ENCODE measurements at places on chromosomes 7 and 10.

GRCh38 chr7:11831736-11832495, at the start of gene THSD7A:
THSD7A (minus strand) TSS chr7:11832198; CDS start chr7:11831946, 252 bp downstream.
- H3K27me3 ChIP-seq: peaks cover 51% of the 10 kb centered on the region
- peak within 1 kb of the TSS; percentile 52 for H3K4me3 ChIP-seq
- H3K36me3 ChIP-seq: no peaks in the 10 kb centered on the region
- peak; percentile 31 for DNase-seq
- peaks cover 13% of the 10 kb centered on the region for H3K4me1 ChIP-seq

DNA sequence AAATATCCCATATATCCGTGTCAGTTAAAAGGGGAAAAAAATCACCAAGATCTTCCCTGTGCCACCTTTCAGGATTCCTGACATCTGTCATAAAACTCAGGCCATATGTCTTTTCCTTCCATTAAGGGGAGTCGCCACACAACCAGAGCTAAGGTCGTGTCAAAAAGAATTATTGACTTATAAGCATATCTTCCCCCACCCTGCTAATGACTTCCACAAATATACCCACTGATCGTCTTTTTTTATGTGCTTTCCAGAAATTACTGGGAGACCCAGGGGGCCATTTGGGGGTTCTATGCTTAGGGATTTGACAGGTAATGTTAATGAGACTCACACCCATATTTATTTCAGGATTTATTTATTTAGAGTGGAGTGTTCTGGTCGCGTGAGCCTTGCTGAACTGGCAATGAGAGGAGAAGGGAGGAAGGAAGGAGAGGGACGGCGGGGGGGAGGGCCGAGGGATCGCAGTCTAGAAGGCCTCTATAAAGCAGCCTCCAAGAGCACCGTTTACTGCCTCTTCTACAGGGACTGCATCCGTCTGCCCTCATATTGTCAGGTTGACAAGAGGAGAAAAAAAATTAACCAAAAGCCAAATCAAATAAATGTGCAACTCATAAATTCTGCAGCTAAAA, 135.7 kb upstream of the MGMT start:
- no peaks in the 10 kb centered on the region for H3K27me3 ChIP-seq
- H3K4me1 ChIP-seq: peaks cover 6% of the 10 kb centered on the region
- DNase-seq: no peak
- no peak overlapping the region for H3K27ac ChIP-seq
- H3K36me3 ChIP-seq: no peaks in the 10 kb centered on the region

DNA sequence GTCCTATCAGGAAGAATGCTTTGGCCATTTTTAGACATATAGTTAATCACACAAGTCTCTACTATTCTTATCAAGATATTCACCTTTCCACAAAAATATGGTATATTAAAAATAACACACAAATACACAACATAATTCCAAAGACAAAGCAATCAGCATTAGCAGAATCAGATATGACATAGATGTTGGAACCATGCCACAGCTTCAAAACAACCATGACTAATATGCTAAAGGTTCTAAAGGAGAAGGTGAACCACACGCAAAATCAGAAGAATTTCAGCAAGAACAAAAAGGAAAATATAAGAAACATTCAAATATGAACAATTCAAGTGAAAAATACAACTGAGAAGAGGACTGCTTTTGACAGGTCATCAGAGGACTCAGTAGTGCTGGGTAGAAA, 670.2 kb upstream of the SORCS1 start:
- no peaks in the 10 kb centered on the region for H3K36me3 ChIP-seq
- no peaks in the 10 kb centered on the region for H3K27me3 ChIP-seq
- H3K27ac ChIP-seq: no peak overlapping the region

- H3K27ac ChIP-seq: no peak overlapping the region
- DNase-seq: no peak
- H3K4me1 ChIP-seq: no peaks in the 10 kb centered on the region
- no peaks in the 10 kb centered on the region for H3K27me3 ChIP-seq
- no peaks in the 10 kb centered on the region for H3K36me3 ChIP-seq
These were observed 147.9 kb upstream of the PDE1C start for GRCh38 chr7:32218154-32218467.

- H3K27ac ChIP-seq: peak overlapping the region; percentile 98
- H3K4me3 ChIP-seq: peak overlapping the region; percentile 98
- peaks cover 61% of the 10 kb centered on the region for H3K4me1 ChIP-seq
- no peak for DNase-seq
- H3K36me3 ChIP-seq: peaks cover 25% of the 10 kb centered on the region
These were observed 1.3 kb downstream of the FAS start for GRCh38 chr10:88991899-88992320.

GRCh38 chr7:1668396-1669063, 1.5 kb upstream of the ELFN1 start:
- DNase-seq: no peak
- H3K27me3 ChIP-seq: peaks cover 53% of the 10 kb centered on the region
- no peaks in the 10 kb centered on the region for H3K36me3 ChIP-seq

DNA sequence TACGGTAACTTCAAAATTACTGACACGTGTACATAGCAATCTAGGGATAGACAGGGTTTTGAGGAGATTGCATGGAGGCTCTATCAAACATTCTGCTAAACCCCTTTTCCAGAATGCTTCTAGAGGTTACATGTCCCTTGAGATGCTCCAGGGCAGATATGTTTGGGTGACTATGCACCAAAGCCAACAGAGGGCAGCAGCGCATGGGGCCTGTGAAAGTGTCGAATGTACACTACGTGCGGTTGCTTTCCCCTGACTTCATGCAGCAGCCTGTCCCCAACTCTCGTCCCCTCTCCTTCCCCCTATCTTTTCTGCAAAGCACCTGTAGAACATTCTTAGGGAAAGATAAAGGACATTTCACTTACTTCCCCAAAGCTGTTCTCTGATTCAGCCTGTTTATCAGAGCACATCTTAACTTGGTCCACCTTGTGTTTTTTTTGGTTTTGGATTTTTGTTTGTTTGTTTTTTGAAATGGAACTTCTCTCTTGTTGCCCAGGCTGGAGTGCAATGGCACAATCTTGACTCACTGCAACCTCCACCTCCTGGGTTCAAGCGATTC, 90.2 kb downstream of the UBE3C start:
- peaks cover 15% of the 10 kb centered on the region for H3K36me3 ChIP-seq
- DNase-seq: no peak
- no peaks in the 10 kb centered on the region for H3K27me3 ChIP-seq
- no peak overlapping the region for H3K4me3 ChIP-seq

DNA sequence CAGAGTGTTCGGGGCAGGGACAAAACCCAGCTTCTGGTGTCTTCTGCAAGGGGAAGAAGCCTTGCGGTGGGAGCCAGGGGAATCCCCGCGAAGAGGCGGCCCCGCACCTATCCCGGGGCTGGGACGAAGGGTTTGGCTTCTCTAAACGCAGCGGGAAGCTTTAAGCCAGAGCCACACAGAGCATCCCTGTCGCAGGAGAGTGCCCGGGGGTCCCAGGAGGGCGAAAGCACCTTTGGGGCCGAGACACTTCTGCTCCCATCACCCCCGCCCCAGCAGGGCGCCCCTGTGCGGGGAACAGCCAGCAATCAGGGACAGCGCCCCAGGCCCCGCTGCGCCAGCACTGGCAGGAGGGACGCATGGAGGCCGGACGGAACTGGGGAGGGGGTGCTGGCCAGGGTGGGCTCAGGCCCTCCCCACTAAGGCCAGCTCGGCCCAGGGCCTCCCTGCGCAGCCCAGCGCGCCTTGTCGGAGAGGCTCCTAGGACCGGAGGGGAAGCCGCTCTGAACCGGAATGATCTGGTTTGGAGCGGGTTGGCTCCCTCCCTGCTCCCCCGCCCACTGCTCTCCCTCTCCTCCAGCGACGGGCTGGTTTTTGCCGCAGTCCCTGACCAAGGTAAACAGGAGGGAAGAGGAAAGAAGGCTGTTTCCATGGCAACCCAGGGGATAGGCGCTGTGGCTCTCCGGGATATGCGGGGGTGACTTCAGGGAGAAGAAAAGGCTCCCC, 63.9 kb downstream of the TMEM209 start:
- peaks cover 7% of the 10 kb centered on the region for H3K4me1 ChIP-seq
- H3K36me3 ChIP-seq: peaks cover 7% of the 10 kb centered on the region
- H3K27ac ChIP-seq: peak overlapping the region; percentile 17
- H3K27me3 ChIP-seq: no peaks in the 10 kb centered on the region

DNA sequence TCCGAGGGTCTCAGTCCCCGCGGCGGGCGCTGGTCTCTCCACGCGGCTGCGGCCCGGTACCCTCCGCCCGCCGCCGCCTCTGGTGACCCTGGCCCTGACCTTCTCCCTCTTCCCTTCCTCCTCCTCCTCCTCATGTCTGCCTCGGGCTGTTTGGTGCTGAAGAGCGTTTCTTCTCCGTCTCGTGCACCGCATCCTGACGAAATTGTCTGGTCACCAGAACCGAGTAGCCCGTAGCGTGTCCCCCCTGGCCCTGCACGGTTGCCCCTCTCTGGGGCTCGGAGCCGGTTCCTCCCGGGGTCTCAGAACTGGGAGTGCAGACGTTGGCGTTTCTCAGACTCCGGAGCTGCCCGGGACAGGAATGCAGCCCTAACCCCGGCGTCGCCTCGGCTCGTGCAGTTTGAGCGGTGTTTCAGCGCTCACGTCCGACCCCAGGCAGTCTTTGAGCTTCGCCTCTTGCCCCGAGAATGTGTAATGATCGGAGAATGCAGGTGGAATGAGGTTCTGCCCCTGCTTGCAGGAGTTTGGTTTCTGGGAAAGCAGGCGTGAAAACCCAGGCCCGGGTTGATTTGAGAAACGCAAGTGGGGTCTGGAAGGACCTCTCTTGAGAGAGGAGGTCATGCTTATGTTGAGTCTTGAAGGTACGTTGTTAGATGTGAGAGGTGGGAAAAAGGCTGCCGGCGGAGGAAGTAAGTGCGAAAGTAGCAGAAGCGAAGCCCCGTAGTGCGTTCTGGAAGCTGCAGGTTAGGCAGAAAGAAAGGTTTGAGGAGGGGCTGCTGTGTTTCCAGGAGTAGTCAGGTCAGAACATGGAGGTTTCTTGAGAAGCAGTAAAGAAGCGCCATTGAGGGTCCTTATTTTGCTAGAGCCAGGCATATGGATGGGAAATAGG, 743 bp downstream of the RBM17 start:
- peak overlapping the region; percentile 99 for H3K4me3 ChIP-seq
- H3K36me3 ChIP-seq: peaks cover 49% of the 10 kb centered on the region
- DNase-seq: no peak
- H3K27ac ChIP-seq: peak overlapping the region; percentile 90
- no peaks in the 10 kb centered on the region for H3K27me3 ChIP-seq
- H3K4me1 ChIP-seq: peaks cover 60% of the 10 kb centered on the region

- peak overlapping the region; percentile 40 for H3K4me3 ChIP-seq
- peaks cover 31% of the 10 kb centered on the region for H3K4me1 ChIP-seq
- peak overlapping the region; percentile 88 for H3K27ac ChIP-seq
- no peaks in the 10 kb centered on the region for H3K27me3 ChIP-seq
These were observed 25.2 kb downstream of the IRF5 start for GRCh38 chr7:128962899-128963298.

- no peak overlapping the region for H3K4me3 ChIP-seq
- peaks cover 5% of the 10 kb centered on the region for H3K4me1 ChIP-seq
- DNase-seq: no peak
- peaks cover 7% of the 10 kb centered on the region for H3K27me3 ChIP-seq
These were observed 196.9 kb downstream of the CCSER2 start for GRCh38 chr10:84525120-84525806.

DNA sequence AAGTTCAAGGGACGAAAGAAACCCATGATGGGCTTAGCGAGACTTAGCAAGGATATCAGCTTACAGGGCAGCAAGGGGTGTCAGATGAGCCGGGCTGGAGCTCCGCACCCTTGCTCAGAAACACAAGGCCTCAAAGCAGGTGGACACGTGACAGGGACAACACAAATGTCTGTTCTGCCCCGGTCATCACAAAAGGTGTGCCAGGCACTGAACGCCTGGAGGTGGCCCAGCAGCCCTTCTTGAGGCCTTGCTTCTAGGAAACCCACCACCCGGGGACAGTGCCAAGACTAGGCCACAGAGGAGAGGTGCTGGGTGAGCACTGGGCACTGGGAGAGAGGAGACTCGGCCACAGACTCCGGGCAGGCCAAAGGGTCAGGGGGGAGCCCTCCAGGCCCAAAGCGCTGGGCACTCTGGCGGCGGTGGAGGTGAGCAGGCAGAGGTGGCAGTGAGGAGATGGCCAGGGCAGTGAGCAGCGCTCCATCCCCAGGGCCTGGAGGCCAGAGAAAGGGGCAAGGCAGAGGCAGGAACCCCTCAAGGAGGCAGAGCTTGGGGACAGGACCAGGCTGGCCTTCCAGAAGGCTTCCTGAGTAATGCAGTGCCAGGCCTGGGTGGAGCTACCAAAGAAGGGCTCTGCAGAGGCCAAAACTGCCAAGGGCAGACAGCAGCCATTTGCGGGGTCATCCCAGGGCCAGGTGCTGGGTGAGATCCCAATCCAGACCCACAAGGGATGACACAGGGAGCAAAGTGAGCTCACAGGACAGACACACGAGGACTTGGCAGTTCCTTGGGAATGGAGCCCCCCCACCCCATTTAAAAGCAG, 22.7 kb downstream of the EBF3 start:
- H3K27me3 ChIP-seq: peaks cover 10% of the 10 kb centered on the region
- no peaks in the 10 kb centered on the region for H3K4me1 ChIP-seq
- no peak overlapping the region for H3K27ac ChIP-seq
- H3K36me3 ChIP-seq: no peaks in the 10 kb centered on the region
- no peak overlapping the region for H3K4me3 ChIP-seq

- DNase-seq: no peak
- H3K27me3 ChIP-seq: no peaks in the 10 kb centered on the region
- peaks cover 26% of the 10 kb centered on the region for H3K4me1 ChIP-seq
- peaks cover 7% of the 10 kb centered on the region for H3K36me3 ChIP-seq
These were observed 80.5 kb downstream of the ELAPOR2 start for GRCh38 chr7:86978808-86979506.

- no peaks in the 10 kb centered on the region for H3K4me1 ChIP-seq
- no peak overlapping the region for H3K4me3 ChIP-seq
- no peaks in the 10 kb centered on the region for H3K27me3 ChIP-seq
- H3K27ac ChIP-seq: no peak overlapping the region
These were observed 190.8 kb downstream of the POU6F2 start for GRCh38 chr7:39168403-39169098.

- H3K4me3 ChIP-seq: no peak overlapping the region
- H3K27me3 ChIP-seq: peaks cover 12% of the 10 kb centered on the region
These were observed 97.4 kb downstream of the CHN2 start for GRCh38 chr7:29291723-29292618.

DNA sequence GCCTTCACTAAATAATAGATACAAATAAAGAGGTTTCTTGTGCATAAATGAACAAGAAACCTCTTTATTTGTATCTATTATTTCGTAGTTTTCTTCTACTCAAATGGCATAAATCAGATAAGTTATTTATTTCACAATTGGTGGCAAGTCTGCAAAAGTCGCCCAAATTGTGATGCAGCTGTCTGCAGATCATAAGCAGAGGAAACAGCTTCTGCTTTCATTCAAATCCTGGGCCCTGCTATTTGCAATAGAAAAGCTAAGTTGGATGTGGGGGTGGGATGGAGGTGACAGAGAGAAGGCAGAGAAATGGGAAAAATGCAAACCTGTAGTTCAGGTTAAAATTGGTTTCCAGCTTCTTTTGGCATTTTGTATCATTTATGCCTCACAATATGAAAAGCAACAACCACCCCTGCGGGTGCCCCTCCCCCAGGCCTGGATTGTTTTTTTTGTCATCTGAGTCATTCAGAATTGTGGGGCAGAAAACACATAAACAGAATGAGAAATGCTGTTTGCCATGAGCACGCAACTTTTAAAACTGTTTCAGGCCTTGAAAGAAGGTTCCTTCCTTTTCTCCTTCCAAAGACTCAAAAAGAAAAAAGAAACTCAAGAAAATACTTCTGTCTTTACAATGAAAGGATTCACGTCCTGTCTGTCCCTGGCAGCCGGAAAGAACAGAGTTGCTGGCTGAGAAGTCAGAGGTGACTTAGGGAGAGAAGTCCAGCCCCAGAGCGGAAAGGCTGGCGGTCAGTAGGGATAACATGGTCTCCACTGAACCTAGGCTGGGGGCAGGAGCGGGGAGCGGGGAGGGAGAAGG, 132.9 kb downstream of the BAMBI start:
- no peak for DNase-seq
- H3K27me3 ChIP-seq: peaks cover 48% of the 10 kb centered on the region
- no peak overlapping the region for H3K4me3 ChIP-seq

All from activated naive CD8-positive, alpha-beta T cell treated with anti-CD3 and anti-CD28 coated beads for 36 hours (primary cell).